ENCODE measurements at places on chromosomes 12 and 14.

- DNase-seq, result peak; percentile 53
Measured at GRCh38 chr14:67934087-67934486, 114.5 kb downstream of the RAD51B start.

GRCh38 chr14:50967790-50968189 is 23.5 kb upstream of the PYGL start:
- no peak for DNase-seq

DNA sequence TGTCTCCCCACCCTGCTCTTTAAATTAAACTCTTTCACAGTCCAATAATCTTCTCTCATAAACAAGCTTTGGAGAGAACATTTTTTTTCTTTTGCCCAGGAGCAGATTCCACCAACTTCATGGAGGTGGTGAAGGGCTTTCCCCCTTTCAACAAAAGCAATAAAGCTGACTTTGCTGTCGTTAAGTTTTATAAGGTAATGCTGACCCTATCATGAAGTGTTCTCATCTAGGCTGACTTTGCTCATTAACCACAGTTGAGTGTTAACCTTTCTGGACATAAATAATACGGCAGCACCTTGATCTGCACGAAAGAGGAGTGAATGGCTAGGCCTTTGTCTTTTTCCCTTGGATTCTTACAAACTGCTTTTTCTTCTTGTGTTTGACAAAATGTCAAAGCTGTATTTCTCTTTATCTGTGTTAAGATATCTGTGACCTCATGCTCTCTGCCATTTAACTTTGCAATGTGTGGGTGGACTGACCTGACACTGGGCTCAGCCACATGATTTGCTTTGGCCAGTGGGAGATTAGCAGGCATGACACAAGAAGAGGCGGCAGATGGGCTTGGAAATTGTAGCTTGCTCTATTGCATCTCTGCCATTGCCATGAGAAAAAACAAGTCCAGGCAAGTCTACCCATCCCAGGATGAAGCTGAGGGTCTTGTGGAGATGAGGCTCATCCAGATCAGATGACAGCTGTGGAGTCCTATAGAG is 470.9 kb upstream of the CCDC196 start:
- no peak for DNase-seq

- DNase-seq, result no peak
Measured at GRCh38 chr12:56020423-56021184, at the start of gene IKZF4. Gene IKZF4, plus strand, starts transcription at chr12:56021043. Its CDS starts 451 bp downstream, at chr12:56021494.

GRCh38 chr14:76502638-76503037 is 126.7 kb downstream of the ESRRB start:
- no peak for DNase-seq

All from fibroblast of skin of left biceps (primary cell).